Fibroblast of gingiva (primary cell): ENCODE measurements at places on chromosomes 7 and 10.
A peak's percentile ranks its signal among the peaks of the same experiment; 100 is the strongest.

GRCh38 chr10:49141541-49142332 is 7.9 kb upstream of the FAM170B start:
- DNase-seq = peak; percentile 55

DNA sequence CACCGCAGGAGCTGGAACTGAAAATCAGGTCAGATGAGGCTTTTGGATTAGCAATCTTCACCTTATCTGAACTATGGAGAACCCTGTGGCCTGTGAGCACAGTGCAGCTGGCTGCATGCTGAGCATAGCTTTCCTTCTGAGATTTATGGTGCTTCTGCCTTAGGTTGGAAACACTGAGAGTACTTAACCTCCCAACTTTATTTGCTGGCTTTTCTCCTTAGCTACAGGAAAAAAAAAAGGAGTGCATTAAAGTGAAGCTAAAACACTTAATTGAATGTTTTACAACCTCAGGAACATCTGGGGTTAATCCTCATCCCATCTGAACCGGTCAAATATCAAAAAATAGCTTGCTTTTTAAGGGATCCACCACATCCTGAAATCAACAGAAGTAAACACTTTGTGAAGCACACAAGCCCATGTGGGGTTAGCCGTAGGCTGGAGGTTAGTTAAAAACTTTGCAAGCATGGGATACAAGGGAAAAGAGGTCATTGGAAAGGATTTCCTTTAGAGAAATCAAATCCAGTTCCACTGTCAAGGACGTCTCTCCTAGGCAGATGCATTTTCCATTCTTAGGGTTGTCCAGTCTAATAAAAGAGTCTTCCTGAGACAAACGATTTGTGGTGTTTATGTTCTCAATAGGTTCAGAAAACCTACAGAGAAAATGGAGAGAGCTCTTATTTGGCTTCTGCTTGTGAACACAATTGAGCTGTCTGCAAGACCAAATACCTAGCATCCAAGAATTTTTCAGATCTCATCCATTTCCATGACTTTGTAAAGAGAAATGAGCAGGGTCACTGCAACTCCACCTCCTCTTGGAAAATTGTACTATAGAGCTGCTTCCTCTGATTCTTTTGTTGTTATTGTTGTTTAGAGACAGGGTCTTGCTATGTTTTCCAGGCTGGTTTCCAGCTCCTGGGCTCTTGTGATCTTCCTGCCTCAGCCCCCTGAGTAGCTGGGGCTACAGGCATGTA is 470.4 kb upstream of the IGFBP3 start:
- no peak for DNase-seq

- DNase-seq = no peak
Observed at GRCh38 chr7:4207011-4207410, 475.1 kb upstream of the FOXK1 start.

- no peak for DNase-seq
Observed at GRCh38 chr7:11415101-11415500, 416.9 kb downstream of the THSD7A start.

GRCh38 chr7:151057506-151057988 is at the start of gene CDK5:
Gene CDK5, minus strand, starts transcription at chr7:151057897. Its CDS starts 49 bp downstream, at chr7:151057848.
- DNase-seq = no peak

GRCh38 chr7:42947521-42947920 is 15.3 kb downstream of the MRPL32 start:
- no peak for DNase-seq

DNA sequence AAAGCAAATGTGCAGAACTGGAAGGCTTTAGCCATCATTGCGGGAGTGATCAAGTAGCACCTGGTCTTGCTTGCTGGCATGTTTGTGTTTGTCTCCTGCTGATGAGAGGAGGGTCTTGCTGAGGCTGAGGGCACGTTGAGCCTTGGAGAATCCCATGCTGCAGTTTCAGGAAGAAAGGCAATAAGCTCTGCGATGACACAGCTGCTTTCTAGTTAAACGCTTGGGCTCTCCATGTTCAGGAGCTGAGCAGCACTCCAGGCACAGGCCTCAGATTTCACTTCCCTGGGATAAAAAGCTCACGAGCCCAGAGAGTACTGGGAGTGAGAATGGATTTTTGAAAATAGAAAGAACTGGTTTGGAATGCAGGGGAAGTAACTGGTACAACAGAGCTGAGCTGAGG is 100.8 kb downstream of the LRRC18 start:
- DNase-seq = no peak

DNA sequence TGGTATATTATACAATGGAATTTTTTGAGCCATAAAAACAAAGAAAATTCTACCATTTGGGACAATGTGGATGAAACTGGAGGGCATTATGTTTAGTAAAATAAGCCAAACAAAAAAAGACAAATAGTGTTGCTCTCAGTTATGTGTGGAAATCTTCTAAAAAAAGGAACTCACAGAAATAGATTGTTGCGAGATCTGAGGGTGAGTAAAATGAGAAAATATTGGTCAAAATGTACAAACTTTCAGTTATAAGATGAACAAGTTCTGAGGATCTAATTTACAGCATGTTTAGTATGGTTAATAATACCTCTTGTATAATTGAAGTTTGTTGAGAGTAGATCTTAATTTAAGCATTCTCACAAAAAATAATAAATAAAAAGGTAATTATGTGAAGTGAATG is 291.2 kb downstream of the KIF20B start:
- DNase-seq = no peak

GRCh38 chr7:22944022-22944421 is 69.9 kb downstream of the HYCC1 start:
- DNase-seq = peak; percentile 81

GRCh38 chr10:47026301-47027107 is 115.3 kb downstream of the PTPN20 start:
- DNase-seq = no peak

GRCh38 chr10:49350846-49351532 is 44.9 kb downstream of the DRGX start:
- DNase-seq = no peak

GRCh38 chr10:8830876-8831275 is 776.4 kb downstream of the GATA3 start:
- no peak for DNase-seq

DNA sequence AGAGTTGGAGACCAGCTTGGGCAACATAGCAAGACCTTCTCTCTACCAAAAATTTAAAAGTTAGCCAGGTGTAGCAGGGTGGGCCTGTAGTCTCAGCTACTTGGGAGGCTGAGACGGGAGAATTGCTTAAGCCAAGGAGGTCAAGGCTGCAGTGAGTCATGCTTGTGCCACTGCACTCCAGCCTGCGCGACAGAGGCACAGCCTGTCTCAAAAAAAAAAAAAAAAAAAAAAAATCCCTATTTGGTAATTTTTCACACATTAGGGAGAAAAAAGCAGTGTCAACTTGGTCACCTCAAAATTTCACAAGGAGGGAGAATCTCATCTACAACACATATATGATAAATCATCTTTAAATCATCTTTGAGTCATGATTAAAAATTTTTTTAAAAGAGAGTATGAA is 6.4 kb upstream of the ZNF398 start:
- DNase-seq = peak; percentile 16

DNA sequence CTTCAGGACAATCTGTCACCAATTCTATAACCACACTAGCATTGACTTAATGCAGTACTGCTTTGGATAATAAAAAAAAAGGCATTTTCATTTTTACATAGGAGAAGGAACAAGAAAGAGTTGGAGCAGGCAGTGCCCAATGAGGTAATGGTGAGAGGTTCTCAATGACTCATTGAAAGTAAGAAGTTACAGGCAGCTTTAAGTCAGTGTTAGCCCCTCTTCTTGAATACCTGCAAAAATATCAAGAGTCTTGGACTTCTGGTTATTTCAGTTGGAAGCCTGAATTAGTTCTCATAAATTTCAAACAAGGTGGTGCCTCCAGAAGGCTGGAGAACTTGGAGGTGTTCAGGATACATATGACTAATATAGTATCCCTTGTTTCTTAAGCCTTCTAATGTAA is 422.5 kb downstream of the HTR7 start:
- DNase-seq = no peak

DNA sequence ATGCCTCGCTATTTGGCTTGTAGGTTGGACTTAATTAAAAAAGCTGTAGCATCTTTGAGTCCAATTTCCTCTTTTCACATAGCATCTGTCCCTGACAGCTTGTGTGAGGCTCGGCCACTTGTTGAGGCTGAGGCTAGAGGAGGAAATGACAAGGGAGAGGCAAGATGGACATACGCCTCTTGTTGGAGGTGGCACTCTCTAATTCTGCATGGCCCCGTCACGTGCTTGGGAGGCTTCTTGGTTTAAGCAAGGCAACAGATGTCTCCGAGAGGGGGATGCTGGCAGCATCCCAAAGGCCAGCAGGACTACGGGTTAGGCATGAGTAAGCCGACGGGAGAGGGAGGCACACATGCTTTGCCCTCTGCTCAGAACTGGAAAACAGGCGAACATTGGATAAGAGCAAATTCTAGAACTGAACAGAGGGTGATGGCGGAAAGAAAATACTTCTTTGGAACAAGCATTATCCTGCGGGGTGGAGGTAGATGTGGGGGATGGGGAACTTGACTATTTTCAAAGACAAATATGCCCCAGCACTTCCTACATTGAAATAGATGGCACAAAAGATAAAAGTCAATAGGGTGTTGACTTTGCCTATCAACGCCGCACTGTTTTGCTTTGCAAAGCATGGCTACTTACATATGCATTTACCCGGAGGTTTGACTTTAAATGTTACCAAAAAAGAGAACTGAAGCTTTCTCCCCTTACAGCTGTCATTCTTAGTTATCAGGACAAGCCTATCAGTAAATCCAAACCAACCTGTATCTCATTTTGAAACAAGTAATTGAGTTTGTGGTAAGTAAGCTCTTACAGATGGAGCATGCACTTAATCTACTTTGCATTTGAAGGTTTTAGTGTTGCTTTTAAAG is 94.8 kb downstream of the CHN2 start:
- peak; percentile 26 for DNase-seq

GRCh38 chr7:21422751-21423150 is 5.1 kb upstream of the SP4 start:
- DNase-seq = no peak

GRCh38 chr7:46586406-46586805 is 665.3 kb upstream of the IGFBP3 start:
- DNase-seq = peak; percentile 25

- peak; percentile 68 for DNase-seq
Observed at GRCh38 chr10:75497997-75498883, 66.8 kb downstream of the LRMDA start.
